ENCODE measurements at places on chromosomes 2 and 18. TPM values are rescaled to one million over a fixed set of nuclear protein-coding genes. Genes with fewer than 3 reads are reported as not detected.
A peak's percentile ranks its signal among the peaks of the same experiment; 100 is the strongest.

DNA sequence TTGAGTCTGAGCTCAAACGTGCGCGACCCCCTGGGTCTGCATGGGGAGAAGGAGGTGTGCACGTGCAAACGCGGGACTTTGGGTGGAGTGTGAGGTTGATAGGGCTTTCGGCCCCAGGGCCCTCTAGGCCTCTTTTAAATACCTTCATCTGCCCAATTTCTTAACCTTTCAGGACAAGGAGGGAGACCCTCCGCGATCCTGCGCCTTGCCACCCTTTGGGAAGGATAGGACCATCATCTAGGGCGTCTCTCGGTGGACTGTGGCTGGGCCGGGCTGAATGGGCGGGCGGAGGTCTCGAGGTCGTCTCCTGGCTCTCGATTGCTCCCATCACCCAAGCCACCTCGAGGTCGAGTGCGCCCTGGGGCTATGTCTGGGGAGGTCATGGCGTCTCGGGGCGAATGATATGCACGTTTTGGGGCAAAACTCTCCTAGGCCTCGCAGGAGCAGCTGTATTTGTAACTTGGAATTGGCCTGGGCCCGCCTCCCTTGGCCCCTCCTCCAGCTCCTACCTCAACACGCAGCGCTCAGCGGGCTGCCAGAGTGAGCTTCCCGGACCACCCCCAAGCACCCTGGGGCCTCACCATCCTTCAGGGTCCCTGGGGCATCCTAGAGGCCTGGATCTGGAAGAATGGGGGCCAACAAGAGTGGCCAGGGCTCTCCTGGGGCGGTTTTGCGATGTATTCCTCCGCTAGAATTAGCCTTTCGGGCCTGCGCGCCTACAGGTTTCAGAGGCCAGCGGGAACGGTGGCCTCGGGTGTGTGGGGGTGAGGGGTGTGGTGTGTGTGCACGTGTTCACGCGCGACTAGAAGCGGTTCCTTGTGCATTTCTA lies 8.7 kb upstream of the SIX3 start:
- no peak for DNase-seq

DNA sequence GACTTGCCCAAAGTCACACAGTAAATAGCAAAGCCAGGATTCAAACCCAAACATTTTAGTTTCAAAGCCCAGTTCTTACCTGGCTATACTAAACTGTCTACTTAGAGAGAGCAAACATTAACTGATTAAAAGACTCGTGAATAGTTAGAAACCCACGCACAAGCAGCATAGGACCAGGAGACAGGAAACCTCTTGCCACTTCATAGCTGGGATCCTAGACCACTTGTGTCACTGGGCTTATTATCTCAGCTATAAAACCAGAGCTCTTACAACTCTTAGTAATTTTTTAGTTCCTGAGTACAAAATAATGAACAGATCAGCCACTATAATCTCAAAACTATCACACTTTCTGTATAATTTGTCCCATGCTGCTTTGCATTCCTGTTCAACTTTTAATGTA lies 2.4 kb upstream of the AAK1 start:
- no peak for DNase-seq

DNA sequence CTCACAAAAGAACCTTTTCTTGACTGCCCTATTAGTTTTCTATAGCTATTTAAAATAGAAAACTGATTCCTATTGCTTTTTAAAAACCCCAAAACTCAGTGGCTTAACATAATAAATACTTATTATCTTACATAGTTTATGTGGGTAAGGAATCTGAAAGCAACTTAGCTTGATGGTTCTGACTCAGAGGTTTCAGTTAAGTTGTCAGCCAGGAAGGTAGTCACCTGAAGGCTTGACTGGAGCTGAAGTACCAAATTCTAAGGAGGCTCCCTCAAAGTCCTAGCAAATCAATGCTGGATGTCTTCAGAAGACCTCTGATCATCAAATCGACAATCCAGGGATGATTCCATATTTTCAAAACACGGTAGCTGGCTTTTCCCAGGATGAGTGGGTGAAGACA lies 546.6 kb upstream of the CDH2 start:
- no peak for DNase-seq

- no peak for DNase-seq
Measured at GRCh38 chr2:51212374-51212773, 180.4 kb upstream of the NRXN1 start.

GRCh38 chr2:229170171-229170570 lies 100.9 kb downstream of the PID1 start:
- DNase-seq, result no peak

- no peak for DNase-seq
Measured at GRCh38 chr18:79750980-79751571, 46.7 kb upstream of the KCNG2 start.

- no peak for DNase-seq
Measured at GRCh38 chr2:137960223-137960622, 4.0 kb upstream of the HNMT start.

GRCh38 chr18:28128659-28128980 lies 48.3 kb downstream of the CDH2 start:
- no peak for DNase-seq

- no peak for DNase-seq
Measured at GRCh38 chr2:232075080-232075479, 113.6 kb downstream of the DIS3L2 start.

GRCh38 chr2:23363268-23363667 lies 21.7 kb upstream of the KLHL29 start:
- no peak for DNase-seq

DNA sequence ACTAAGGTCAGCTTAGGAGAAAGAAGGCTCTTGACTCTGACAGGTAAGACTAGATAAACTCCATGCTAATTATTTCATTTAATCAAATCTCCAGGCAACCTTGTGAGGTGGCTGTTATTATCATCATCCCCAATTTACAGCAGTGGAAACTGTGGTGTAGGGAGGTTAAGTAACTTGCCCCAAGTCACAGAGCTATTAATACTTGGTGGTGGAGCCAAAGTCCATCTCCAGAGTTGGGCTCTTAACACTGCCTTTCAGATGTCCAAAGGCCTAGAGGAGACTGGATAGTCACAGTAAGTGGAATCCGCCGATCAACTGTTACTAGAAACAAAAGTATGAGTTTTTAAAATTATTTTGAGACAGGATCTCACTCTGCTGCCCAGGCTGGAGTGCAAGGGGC lies 46.6 kb upstream of the SP3 start:
- no peak for DNase-seq

- DNase-seq, result peak; percentile 83
Measured at GRCh38 chr18:24397131-24397693, 412 bp downstream of the OSBPL1A start.

DNA sequence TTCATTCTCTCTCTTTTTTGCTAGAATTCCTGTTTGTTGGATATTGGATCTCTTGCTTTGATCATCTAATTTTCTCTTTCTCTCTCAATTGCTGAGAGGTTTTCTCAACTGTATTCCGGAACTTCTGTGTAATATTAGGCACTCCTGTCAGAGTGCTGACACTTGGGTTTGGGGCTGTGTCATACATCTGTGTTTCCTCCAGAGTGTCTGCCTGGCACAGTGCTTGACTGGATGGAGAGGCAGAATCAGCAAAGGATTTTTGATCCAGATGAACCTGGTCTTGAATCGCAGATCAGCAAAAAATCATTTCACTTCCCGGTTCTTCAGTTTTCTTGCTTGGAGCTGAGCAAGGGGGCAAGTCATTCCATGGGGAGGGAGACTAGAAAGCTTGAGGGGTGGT lies 87.7 kb upstream of the CXCR4 start:
- no peak for DNase-seq

GRCh38 chr18:58900015-58900649 lies 35.5 kb downstream of the ZNF532 start:
- DNase-seq, result peak; percentile 54

DNA sequence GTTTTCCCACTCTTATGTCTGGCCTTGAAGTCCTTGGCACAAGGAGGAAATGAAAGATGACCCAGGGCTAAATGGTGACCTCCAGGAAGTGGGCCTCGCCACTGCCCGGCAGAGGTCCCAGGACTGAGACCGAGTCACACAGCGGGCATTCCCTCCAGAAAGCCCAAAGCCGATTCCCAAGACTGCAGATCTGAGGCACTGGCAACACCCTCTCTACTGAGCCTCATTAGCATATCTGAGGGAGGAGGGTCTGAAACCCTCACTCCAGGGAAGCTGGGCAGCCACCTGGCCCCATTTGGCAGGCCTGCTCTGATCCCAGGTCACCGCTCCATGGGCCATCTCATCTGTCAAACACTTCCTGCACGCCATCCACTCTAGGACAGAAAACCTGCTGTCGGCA lies 29.1 kb downstream of the FAM178B start:
- DNase-seq, result no peak

AGXT gene
- not detected for total RNA-seq

FAHD2B gene
- 15.9 TPM for total RNA-seq

MBOAT2 gene
- total RNA-seq, result 48.5 TPM

NPPC gene
- 10.7 TPM for total RNA-seq

DNAJC5G gene
- not detected for total RNA-seq
